ENCODE measurements at places on chromosomes 2 and 18.
A peak's percentile ranks its signal among the peaks of the same experiment; 100 is the strongest.

DNA sequence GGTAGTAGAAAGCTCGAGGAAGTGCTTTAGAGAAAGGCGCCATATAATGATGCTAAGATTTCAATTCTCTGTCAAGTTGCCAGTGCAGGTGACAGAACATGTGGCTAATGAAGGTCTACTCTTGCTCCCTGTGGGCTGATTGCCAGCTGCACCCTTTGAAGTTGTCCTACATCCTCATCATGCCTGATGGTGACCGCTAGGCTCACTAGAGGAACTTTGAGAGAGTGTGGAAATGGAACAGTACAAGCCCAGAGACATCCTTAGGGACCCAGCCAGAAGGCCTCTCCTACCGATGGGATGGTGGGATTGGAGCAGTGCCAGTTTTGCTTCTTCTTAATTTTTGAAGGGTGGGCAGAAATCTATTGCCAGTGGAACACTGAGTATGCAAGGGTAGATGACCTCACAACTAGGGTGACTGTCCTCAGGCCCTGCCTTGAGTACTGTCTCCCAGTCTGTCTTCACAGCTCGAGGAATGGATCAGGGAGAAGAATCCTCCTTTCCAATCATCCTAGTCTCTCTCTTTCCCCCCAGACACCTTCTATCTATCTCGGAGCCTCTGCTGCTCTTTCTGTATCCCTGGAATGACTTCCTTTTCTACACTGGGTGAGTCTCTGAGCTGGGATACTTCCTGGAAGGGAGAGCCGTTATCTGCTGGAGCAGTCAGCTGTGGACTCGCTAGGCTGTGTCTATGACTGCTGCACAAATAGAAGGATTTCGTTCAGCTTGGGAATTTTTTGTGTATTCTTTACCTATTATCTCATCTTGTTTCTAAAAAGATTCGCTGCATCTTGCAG is 33.5 kb downstream of the LGALSL start:
- DNase-seq = no peak

- DNase-seq = peak; percentile 61
Measured at GRCh38 chr18:63322908-63323634, 3.5 kb upstream of the BCL2 start.

- no peak for DNase-seq
Measured at GRCh38 chr18:45723567-45724355, at the start of gene SLC14A1. Gene SLC14A1, plus strand, starts transcription at chr18:45724181. Its CDS starts 6,140 bp downstream, at chr18:45730321.

DNA sequence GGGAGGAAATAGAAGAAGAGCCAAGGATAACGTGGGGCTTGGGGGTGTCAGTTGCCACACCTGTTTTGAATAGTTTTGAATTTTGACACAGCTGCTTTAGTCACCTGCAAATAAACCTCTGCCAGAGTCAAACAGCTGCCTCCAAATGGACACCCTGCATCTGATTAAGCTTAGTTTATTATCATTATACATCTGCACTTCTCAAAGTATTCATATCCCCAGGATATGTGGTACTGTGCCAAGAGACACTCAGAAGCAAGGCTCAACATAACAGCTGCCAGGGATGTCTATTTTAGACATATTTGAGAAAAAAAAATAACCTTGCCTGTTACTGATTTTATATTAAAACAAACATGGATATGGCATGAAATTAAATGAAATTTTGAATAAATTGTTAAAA is 122.5 kb upstream of the WDR75 start:
- DNase-seq = no peak

DNA sequence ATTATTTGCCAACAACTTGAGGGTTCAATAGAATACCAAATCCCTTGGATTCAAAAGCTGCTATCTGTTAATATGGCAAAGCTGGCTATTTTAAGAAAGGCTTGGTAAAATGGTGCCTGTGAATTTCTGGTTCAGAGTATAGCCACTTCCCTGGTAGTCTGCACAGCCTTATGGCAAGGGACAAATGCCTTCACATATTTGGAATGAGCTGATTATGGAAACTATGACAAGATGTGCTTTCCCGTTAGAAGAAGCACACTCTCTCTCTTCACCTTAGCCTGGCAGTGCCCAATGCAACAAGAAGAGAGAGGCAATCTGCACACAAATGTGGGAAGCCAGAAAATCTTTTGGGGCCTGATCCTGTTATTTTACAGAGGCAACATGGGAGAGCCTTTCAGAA is 47.5 kb upstream of the MAP3K20 start:
- no peak for DNase-seq

- DNase-seq = no peak
Measured at GRCh38 chr2:168490015-168490874, 34.2 kb downstream of the CERS6 start.

DNA sequence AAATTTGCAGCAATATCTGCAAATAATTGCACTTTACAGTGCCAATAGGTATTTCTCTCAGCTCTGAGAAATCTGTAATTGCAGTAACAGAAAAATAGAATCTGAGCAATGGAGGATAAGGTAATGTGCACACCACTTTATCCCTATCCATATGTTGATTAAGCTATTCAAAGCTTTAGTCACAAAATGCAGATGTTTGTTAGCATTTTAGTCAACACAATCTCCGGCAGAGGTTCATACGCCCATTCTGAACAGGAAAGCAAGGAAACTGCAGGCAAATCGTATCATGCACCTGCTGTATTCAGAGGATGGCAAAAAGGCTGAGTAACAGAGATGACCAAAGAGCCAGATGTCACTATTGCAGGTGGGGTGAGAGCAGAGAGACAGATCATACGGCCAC is 566.2 kb upstream of the CDH2 start:
- DNase-seq = no peak

- no peak for DNase-seq
Measured at GRCh38 chr2:212414767-212415211, 123.8 kb downstream of the ERBB4 start.

Measured in germinal center (tissue), 1 donor.